Vein endothelial cell (primary cell): ENCODE measurements at places on chromosomes 7 and 10. TPM values are rescaled to one million over a fixed set of nuclear protein-coding genes. Genes with fewer than 3 reads are reported as not detected.

Gene PRKAG2
- total RNA-seq, result 32.7 and 47.5 TPM in 2 replicates

Gene ECHS1
- total RNA-seq, result 79.3 and 83.0 TPM in 2 replicates

Gene DGKI
- total RNA-seq, result 1.3 and 1.8 TPM in 2 replicates

Gene TCAF2
- 17.3 and 22.7 TPM in 2 replicates for total RNA-seq

Gene TEX36
- total RNA-seq, result not detected in 2 replicates

Gene ZCCHC24
- total RNA-seq, result 6.6 and 8.2 TPM in 2 replicates

Gene PGAM2
- total RNA-seq, result not detected in 2 replicates

Gene PDK4
- total RNA-seq, result 10.0 and 10.1 TPM in 2 replicates

Gene PHKG1
- total RNA-seq, result 0.19 and 0.33 TPM in 2 replicates

Gene SLC39A12
- not detected in 2 replicates for total RNA-seq

Gene NPSR1
- not detected in 2 replicates for total RNA-seq

Gene PPP1R17
- not detected in 2 replicates for total RNA-seq

Gene ATOH7
- total RNA-seq, result not detected in 2 replicates
